ENCODE measurements at places on chromosomes 11 and 22.

GRCh38 chr11:134712228-134713145, 300.4 kb upstream of the B3GAT1 start:
- no peak for DNase-seq

- DNase-seq, result peak; percentile 65
Observed at GRCh38 chr22:45997077-45997776, 20.3 kb upstream of the WNT7B start.

GRCh38 chr11:61417670-61418069, 12.1 kb downstream of the CPSF7 start:
- peak; percentile 25 for DNase-seq

- peak; percentile 77 for DNase-seq
Observed at GRCh38 chr11:13114566-13115379, 105.7 kb downstream of the RASSF10 start.

- DNase-seq, result no peak
Observed at GRCh38 chr11:48036466-48036865, 56.1 kb downstream of the PTPRJ start.

- no peak for DNase-seq
Observed at GRCh38 chr11:89498845-89499448, 7.8 kb upstream of the NOX4 start.

DNA sequence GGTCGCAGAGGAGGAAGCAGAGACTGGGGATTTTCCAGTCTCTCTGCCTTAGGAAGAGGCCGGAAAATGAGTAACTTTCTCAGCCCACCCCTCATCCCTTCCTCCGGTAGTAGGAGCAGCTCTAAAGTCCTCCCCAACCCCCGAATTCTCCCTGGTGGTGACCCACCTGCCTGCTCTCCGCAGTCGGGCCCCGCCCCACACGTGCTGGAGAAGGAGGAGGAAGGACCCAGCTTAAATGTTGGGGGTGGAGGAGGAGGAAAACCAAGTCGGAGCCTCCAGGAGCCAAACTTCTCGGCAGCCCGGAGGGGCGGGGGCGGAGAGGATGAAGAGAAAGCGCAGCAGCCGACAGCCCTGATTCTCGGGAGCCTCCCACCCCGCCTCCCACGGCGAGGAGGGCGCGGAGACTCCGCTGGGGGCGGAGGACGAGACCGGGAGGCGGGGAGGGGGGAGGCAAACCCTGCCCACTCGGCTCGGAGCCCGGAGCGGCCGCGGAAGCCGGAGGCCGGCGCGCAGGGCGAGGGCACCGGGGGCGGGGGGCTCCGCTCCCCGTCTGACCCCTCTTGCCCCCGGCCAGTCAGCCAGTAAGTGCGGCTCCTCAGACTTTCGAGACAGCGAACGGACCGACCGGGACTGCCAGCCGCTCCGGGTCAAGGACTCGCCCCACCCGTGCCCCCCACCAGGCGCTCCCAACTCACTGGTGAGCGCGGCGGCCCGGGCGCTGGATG, at the start of gene TPBGL:
TSS of gene TPBGL (plus strand) at position 464 of the 725 bp plus-strand sequence. CDS start 276 bp downstream, outside the sequence.
- no peak for DNase-seq

GRCh38 chr22:20656902-20657836, 116.7 kb upstream of the SERPIND1 start:
- DNase-seq, result peak; percentile 41

DNA sequence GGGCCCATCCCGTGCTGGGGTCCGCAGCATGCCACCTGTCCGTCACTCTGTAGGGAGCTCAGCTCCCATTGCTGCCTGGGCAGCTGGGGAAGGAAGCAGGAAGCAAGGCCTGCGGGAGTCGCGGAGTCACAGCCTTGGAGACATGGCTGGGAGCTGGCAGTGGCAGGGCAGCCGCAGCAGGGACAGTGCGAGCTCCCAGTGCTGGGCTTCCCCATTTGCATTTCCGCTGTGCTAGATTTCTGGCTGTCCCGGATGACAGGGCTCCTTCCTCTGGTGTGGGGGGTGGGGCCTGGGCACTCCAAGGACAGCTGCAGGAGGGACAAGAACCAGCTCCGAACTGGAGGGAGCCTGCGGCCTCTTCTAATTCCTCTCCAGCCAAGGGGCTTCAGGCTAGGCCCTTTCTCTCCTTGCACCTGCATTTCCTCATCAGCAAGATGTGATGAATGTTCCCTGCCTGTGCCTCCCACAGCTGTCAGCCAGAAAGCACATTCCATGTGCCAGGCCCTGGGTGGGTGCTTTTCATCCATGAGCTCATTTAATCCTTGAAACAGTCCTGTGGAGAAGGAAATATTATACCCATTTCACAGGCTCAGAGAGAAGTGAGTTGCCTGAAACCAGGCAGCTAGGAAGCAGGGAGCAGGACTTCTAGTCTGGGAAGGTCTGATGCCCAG, 48.0 kb downstream of the MYO7A start:
- DNase-seq, result no peak

GRCh38 chr11:92846491-92847125, 122.8 kb upstream of the MTNR1B start:
- no peak for DNase-seq

- no peak for DNase-seq
Observed at GRCh38 chr11:102989379-102990047, 34.0 kb upstream of the MMP13 start.

DNA sequence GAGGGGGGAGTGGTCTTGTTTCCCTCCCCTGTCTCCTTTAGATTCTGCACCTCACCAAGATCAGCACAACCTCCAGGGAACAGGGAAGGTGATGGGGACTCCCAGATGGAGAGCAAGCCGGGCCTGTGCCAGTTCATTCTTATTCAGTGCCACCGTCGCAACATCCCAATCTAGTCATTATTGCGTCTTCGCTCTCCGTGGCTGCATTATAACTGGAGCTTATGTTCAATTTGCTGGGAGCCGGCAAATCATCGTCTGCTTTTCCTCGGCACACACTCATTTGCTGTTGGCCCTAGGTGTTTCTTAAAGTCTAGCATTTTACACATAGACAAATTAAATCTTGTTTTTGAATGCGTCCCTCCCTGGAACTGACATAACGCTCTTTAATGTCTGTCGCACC, 1269.7 kb downstream of the BRD1 start:
- no peak for DNase-seq

DNA sequence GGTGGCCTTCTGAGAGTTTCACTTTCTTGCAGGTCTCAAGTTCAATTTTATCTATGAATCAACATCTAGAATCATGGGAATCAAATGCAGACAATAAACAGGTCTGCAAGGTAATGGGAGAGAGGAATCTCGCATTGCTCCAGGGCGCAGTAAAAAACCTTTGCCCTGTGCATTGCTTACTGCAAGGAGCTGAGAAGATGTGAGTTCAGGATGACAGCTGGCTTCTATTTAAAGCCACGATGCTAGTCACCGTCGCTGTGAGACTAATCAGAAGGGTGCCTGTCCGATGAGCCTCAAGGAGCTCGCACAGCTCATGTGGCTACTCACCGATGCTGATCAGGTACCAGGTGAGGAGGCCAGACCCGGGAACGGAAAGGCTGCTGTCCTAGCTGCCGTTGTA, 30.2 kb upstream of the APOA1 start:
- no peak for DNase-seq

- DNase-seq, result no peak
Observed at GRCh38 chr11:95557376-95557775, 232.2 kb downstream of the FAM76B start.

DNA sequence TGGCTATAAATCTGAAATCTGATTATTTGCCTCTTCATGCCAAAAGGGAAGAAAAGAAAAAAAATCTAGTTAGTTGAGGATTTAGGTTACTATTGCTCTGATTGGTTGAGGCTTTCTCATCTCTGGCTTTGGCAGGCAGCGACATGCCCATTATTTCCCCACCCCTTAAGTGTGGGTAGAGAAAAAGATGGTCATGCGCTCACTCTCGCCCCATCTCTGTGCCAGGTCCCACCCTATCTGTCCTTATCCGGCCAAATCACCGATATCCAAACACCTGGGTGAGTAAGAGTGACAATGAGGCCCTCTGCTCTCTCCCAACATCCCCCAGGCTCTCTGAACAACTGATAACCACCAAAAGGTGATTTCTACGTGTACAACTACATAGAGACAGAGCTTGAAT, 31.2 kb upstream of the SNX19 start:
- DNase-seq, result no peak

- no peak for DNase-seq
Observed at GRCh38 chr11:119421941-119422808, 797 bp downstream of the THY1 start.

DNA sequence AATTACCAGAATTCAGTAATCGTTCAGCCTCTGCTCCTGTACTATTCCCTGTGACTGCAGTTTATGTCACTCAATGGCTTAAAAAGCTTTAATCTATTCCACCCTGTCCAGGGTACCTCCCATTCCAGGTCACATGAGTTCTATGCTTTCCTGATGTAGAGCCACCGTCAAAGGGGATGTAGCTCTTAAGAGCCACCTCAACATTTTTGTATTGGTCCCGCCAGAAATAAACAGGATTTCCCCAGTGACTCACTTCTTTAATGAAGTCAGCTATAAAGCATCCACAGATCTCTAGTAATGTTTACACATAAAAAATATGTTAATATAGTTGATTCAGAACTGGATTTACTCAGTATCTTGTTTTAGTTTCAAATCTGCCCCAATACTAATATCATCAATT, 1.3 kb upstream of the OR8D1 start:
- no peak for DNase-seq

GRCh38 chr11:35029979-35030682, 108.8 kb upstream of the CD44 start:
- DNase-seq, result peak; percentile 27

GRCh38 chr22:46040471-46041465, 63.8 kb upstream of the WNT7B start:
- no peak for DNase-seq

- no peak for DNase-seq
Observed at GRCh38 chr11:35087648-35088047, 51.3 kb upstream of the CD44 start.

DNA sequence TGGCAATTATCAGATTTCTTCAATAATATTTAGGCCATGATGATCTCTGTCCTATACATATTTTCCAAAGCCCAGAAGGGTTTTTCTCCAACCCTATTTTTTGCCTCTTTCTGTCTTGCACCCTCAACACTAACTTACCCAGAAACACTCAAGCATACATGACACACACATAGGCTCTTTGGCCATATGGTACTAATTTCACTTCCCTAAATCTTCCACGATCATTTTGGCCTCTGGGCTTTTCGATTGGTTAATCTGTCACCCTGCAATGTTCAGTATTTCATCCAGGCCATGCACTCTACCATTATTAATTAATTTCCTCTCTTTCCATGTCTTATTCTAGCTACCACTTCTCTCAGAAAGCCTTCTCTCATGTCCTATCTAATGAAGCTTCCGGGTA, 59.8 kb downstream of the LUZP2 start:
- DNase-seq, result no peak

- no peak for DNase-seq
Observed at GRCh38 chr11:47184711-47185304, 1.4 kb downstream of the PACSIN3 start.

GRCh38 chr22:36590441-36591056, 61.6 kb upstream of the EIF3D start:
- DNase-seq, result no peak

GRCh38 chr11:91066456-91067047, 843.7 kb upstream of the CHORDC1 start:
- no peak for DNase-seq

DNA sequence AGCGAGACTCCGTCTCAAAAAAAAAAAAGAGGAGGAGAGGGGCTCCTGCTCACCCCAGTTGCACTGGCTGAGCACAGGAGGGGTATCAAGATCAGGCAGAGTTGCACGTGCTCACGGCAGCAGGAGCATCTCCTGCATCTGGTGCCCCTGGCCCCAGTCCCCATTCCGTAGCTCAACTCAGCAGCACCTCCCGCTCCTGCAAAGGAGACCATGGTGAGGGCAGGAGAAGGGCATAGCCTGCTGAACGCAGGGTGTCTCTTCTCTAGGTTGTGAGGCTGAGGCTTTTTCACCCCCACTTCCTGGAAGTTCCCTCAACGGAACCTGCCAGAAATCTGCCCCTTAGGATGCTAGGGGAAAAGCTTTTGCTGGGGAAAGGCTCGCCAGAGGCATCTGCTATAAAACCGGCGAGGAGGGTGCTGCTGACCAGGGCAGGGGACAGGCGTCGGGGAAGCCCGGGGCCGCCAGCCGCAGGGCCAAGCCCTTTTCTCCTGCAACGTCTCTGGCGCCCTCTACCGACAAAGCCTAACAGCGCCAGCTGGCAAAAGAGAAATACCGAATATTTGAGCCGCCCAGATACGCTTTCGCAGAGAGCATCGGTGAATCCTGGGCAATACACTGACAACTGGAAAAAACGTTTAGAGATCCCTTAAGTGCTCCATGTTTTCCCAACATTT, 1.0 kb upstream of the PPP6R2 start:
- peak; percentile 90 for DNase-seq

- no peak for DNase-seq
Observed at GRCh38 chr11:113779496-113779895, at the start of gene CLDN25. TSS of gene CLDN25 (plus strand) at chr11:113779796. CDS start at chr11:113779796, 0 bp downstream.

DNA sequence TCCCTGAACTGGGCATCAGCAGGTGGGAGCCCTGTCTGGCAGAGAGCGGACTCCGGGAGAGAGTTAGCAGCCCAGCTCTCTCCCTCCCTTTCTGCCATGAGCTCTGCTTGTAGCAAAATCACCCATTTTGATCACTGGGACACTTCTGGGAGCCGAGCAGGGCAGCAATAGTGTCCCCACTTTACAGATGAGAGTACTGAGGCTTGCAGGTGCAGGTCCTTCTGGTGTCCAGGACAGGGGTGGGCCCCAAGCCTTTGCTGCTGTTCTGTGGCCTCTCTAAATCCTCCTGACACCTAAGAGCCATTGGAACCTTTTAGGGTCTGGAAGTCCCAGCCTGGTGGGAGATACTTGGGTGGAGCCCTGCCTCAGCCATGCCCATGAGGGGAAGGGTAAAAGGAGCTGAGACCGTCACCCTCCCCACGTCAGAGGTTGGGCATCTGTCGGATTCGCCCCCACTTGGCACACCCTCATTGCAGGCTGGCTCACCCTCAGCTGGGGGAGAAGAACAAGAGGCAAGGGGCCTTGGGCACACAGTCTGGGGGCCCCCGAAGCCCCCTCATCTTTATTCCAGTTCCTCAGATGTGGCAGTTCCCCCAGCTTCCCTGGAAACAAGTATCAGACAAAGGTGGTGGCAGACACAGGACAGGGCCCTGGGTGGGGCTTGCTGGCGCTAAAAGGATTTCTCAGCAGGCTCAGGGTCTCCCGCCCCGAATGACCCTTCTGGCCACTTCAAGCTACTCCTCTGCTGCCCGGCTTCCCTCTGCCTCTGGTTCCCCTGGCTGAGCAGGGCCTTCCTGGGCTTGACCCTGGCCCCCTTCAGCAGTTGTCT, 4.5 kb downstream of the RIN1 start:
- DNase-seq, result no peak

DNA sequence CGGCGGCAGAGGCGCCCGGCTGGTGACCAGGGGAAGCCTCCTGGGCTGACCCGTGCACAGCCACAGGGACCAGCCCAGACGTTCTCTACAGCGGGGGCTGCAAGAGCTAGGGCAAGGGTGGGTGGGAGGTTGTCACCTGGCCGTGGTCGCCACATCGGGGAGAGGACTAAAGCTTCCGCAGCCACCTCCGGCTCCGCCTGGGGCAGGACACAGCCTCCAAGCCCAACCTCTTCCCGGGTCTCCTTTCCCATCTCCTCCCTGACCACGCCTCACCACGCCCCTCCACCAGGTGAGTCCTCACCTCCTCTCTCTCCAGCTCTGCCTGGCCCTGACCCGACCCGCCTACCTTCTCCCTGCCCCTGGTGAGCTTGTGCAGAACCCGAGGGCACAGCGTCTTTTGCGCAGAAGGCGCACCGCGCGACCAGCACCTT, 75.9 kb upstream of the LMO1 start:
- DNase-seq, result no peak
